ENCODE measurements at places on chromosomes 7 and 10.

DNA sequence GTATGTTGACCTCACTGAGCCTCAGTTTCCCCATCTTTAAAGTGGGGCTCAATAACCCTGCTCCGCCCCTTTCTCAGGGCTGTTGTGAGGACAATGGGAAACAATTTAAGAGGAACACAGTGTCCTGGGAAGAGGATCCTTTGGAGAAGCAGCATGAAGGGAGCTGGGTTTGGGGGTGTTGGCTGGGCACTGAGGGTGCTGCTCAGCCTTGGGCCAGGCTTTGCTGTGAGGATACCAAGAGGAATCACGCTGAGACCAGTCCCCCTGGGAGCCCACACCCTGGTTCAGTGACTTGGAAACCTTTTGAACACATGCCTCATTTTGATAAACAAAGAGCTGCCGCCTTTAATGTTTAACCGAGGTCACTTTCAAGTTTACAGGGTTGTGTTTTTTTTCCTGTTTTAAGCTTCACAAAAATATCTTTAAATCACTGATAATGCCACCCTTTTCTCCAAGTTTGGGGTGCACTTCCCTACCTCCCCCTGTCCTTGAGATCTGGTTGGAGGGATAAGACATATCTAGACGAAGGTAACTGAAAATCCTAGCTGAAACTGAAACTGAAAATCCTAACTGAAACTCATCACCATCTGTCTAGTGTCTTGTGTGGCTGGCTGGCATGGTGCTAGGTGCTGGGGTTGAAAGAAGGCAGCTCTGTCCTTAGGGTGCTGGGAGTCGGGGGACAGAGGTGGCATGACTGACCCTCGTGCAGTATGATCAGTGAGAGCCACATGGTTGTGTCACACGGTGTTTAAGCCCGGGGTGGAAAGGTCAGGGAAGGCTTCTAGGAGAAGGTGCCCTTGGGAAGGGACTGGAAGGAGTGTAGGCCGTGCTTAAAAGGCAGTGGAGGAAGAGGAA is 27.7 kb downstream of the ZNF775 start:
- DNase-seq: no peak

- no peak for DNase-seq
These were observed 9.2 kb upstream of the ODAD2 start for GRCh38 chr10:28008054-28008453.

GRCh38 chr7:30994206-30995100 is 30.7 kb downstream of the GHRHR start:
- DNase-seq: no peak

GRCh38 chr7:56287429-56288138 is 171.4 kb upstream of the NUPR2 start:
- DNase-seq: no peak

DNA sequence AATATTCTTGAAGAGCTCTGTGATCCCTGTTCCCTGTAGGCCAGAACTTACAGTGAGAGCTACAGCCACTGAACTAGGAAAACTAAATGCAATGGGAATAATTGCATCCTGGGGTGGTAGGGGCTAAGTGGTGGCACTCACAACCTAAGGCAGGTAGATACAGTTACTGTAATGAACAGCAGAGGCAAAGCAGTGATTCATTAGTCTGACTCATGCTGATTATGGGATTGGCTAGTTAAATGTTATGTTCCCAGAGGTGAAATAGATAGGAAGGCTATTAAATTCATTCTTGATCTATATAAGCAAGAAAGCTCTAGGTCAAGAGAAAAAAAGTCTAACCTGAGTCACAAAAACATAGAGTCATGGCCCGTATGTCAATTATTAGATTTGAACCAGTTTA is 173.1 kb upstream of the MALRD1 start:
- no peak for DNase-seq

DNA sequence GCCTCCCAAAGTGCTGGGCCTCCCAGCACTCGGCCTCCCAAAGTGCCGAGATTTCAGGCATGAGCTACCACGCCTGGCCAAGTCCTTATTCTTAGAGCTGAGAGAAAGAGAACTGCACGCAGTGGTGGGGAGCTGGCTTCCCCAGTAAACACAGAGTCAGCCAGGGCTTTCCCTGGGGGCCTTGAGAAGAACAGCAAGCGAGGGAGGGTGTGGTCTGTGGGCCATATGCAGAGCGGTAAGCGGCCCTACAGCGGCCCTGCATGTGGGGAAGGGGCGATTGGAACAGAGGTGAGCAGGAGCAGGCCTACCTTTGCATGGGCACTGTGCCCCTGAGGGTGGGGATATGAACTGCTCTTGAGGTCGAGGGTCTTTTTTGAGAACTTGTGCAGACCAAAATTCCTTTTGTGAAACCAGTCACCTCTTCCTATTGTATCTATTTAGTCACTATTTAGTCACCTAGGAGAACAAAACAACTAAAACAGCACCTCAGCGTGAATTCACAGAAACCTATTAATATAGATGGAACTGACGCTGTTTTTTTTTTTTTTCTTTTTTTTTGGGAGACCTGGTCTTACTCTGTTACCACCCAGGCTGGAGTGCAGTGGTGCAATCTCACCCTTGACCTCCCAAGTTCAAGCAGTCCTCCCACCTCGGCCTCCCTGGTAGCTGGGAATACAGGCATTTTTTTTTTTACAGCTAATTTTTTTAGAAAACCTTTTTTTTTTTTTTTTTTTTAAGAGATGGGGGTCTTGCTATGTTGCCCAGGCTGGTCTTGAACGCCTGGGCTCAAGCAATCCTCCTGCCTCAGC is 36.9 kb upstream of the SH2D4B start:
- no peak for DNase-seq

DNA sequence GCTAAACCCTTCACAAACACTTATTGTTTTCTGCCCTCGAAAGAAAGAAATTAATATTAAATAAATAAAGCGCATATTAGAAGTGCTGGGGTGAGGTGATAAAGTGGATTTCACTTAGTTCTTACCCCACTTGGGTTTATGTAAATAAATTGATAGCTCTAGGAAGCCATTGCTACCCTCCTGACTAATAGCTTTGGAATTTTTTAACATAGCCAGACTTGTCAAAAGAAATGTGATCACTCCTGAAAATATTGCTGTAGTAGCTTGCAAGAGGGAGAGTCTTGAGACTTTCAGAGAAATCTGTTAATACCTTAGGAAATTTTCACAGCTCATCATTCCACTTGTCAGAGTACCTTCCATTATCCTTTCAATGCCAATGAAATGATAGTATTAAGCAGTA is 7.6 kb downstream of the ARL5B start:
- DNase-seq: no peak

GRCh38 chr7:44685723-44686122 is 62.9 kb upstream of the ZMIZ2 start:
- DNase-seq: no peak

DNA sequence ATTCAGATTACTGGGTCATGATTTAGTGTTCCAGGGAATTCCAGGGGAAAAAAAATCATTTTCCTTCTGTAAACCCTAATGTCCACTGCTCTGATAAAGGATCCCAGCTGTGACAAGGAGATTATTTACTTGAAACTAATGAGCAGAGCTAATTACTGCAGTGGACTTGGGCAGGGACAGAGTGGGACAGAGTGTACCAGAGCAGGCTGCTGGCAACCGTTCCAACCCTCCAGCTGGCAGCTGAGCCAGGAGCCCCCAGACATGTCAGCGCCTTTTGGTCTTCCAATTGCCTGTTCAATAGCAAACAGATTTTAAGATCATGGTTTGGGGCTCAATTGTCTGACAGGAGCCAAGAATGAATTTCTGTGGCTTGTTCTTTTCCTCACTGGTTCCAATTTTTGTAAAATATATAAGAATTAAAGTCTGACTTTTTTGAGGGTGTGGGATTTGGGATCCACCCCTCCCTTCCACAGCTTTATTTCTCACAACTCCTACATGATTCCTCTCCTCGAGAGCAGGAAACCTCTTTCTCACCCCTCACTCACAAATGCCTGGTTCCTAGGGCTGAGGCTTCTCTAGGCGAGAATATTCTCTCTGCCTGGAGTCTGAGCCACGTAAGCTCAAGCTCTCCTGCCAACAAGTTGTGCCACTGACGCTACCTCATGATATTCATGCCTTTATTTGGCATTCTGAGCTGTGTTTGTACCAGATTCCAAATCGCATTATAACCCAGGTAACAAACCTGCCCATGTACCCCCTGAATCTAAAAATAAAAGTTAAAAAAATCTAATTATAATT is 20.6 kb upstream of the FAM180A start:
- peak; percentile 54 for DNase-seq

GRCh38 chr10:90859321-90859751 is 1.5 kb upstream of the HTR7 start:
- no peak for DNase-seq

GRCh38 chr10:17406036-17406834 is 48.2 kb downstream of the ST8SIA6 start:
- DNase-seq: no peak

- DNase-seq: no peak
These were observed 254.1 kb upstream of the GLI3 start for GRCh38 chr7:42491106-42491505.

DNA sequence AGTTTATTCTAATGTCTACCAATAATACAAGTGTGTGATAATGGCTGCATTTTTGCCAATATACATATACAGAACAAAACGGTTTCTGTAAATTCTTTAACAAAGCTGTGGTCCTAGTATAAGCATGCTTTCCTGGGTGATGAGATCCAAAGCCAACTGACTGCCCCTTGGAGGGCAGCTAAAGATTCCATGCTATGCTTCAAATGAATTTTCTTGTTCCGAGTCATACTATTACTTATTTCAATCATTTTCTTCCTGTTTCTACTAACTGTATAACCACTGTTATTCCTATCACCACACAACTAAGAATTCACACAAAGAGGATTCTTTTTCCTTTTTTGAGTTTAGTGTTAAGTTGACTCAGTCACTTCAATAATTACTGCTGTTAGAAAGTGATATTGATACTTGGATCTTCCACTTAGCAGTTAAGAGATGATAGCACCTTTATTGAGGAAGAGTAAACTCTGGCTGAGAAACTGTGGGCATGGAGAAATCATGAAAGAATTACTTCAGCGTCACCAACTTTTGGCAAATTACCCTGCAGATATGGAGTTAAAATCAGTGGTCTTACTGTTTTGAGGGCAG is 197.5 kb downstream of the ARL4A start:
- no peak for DNase-seq

GRCh38 chr7:138064856-138065357 is 11.4 kb upstream of the AKR1D1 start:
- no peak for DNase-seq

- no peak for DNase-seq
These were observed 44.2 kb downstream of the ARHGAP12 start for GRCh38 chr10:31884386-31884785.

- DNase-seq: no peak
These were observed 195.6 kb downstream of the SKAP2 start for GRCh38 chr7:26668821-26669220.

GRCh38 chr10:129171812-129172211 is 295.2 kb upstream of the MGMT start:
- no peak for DNase-seq

- DNase-seq: no peak
These were observed 96.3 kb upstream of the CAV2 start for GRCh38 chr7:116403265-116403664.

- DNase-seq: no peak
These were observed 30.9 kb downstream of the COL1A2 start for GRCh38 chr7:94425546-94425945.

- DNase-seq: no peak
These were observed 28.6 kb upstream of the TNPO3 start for GRCh38 chr7:129083525-129083924.

DNA sequence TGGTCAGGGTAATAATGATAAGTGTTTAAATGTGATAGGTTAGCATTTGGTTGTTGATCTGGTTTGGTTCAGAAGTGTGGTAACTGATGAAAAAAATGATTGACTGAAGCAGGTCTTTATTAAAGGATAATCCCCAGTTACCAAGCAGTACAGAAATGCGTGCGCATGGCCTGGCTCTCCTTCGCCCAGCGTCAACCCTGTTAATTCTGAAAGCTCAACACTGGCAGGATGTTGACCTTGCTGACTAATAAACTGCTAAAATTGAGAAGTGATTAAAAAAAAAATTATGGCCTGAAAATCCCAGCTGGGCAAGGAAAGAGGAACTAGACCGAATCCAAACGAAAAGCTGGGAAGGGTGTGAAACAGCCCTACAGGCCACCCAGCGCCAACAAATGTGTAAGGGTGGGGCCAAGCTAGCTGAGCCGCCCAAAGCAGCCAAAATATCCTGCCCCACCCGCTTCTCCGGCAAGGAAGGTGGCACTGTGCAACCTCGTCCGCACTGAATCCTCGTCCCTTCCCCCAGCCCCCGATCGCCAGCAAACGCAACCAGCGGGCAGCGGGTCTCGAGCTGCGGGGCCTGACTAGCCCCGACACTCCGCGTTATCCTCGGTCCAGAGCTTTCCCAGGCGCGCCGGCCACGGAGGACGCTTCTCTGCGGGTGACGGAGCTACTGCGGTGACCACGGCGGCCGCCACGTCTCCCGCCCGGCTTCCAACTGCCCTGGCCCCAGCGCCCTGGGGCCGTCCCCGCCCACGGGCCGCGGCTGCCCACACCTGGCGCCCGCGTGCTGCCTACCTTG is 561 bp downstream of the SHTN1 start:
- DNase-seq: peak; percentile 58

DNA sequence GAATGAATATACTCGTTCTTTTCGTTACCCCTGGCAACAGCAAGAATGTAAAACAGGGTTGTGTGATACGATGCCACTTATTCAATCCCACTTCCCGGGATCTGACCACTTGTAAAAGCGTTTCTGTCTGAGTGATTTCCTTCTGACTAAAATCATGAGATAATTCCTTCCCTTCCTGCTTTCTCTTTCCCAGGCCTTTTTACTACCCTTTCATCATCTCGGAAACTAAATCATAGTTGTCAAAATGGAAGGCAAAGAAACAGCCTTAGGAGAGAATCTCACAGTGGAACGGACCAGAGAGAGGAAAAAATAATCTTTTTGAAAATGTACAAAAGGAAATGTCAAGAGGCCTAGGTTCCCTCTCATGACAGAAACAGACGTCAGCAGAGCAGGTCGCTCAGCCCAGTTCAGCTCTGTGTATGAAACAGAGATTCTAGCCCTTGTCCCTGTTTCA is 29.8 kb downstream of the DIP2C start:
- DNase-seq: no peak

- DNase-seq: no peak
These were observed 75.8 kb downstream of the CALN1 start for GRCh38 chr7:72336382-72336631.

- DNase-seq: no peak
These were observed 5.5 kb downstream of the RBM20 start for GRCh38 chr10:110649347-110650264.

All from globus pallidus (tissue), 1 donor.